ENCODE measurements at places on chromosomes 2 and 18. TPM values are rescaled to one million over a fixed set of nuclear protein-coding genes. Genes with fewer than 3 reads are reported as not detected.

The ABCG5 gene
- not detected for total RNA-seq

The PTPRM gene
- total RNA-seq = 30.4 TPM

The LRRTM4 gene
- total RNA-seq = not detected

The GAL3ST2 gene
- total RNA-seq = 0.36 TPM

The CIB4 gene
- total RNA-seq = 0.28 TPM

The CYP20A1 gene
- 7.7 TPM for total RNA-seq

The AMER3 gene
- total RNA-seq = not detected

The POMC gene
- not detected for total RNA-seq

The PID1 gene
- total RNA-seq = 3.3 TPM

The PRSS56 gene
- 0.27 TPM for total RNA-seq

The ABCG8 gene
- total RNA-seq = not detected

The PLEK gene
- total RNA-seq = not detected

The CD8B2 gene
- total RNA-seq = not detected

The FAP gene
- total RNA-seq = not detected

The CFAP53 gene
- 0.13 TPM for total RNA-seq

The KLHL29 gene
- total RNA-seq = 3.2 TPM

The TNP1 gene
- not detected for total RNA-seq

The DLX1 gene
- total RNA-seq = 4.3 TPM

The DSEL gene
- 0.29 TPM for total RNA-seq

The INHA gene
- 0.51 TPM for total RNA-seq

The PCARE gene
- total RNA-seq = not detected

The GPBAR1 gene
- not detected for total RNA-seq

The TUBA4A gene
- 385 TPM for total RNA-seq

The IL37 gene
- total RNA-seq = not detected

The DNAJC10 gene
- 74.9 TPM for total RNA-seq

The RAB17 gene
- 0.38 TPM for total RNA-seq

The ZSWIM2 gene
- not detected for total RNA-seq

The SH3BP4 gene
- total RNA-seq = 27.8 TPM

Data from A549 treated with RU486 at 1 μM for 4 hours (cell line).